ENCODE measurements at places on chromosomes 11 and 22. TPM values are rescaled to one million over a fixed set of nuclear protein-coding genes. Genes with fewer than 3 reads are reported as not detected.

Gene CACNA1I
- total RNA-seq = 0.27 TPM

- H3K4me3 ChIP-seq = no peak overlapping the region
- no peaks in the 10 kb centered on the region for H3K36me3 ChIP-seq
- peaks cover 7% of the 10 kb centered on the region for H3K27me3 ChIP-seq
These were observed 40.5 kb downstream of the OR10A6 start for GRCh38 chr11:7890417-7891172.

- DNase-seq = no peak
- peaks cover 10% of the 10 kb centered on the region for H3K27me3 ChIP-seq
- H3K4me3 ChIP-seq = no peak overlapping the region
- no peak overlapping the region for H3K27ac ChIP-seq
These were observed 54.4 kb upstream of the TSKU start for GRCh38 chr11:76728778-76729177.

- H3K27me3 ChIP-seq = no peaks in the 10 kb centered on the region
- DNase-seq = no peak
- no peak overlapping the region for H3K4me3 ChIP-seq
- peaks cover 7% of the 10 kb centered on the region for H3K36me3 ChIP-seq
- no peak overlapping the region for H3K27ac ChIP-seq
- H3K4me1 ChIP-seq = peaks cover 35% of the 10 kb centered on the region
These were observed 18.1 kb downstream of the FAM168A start for GRCh38 chr11:73579641-73580434.

GRCh38 chr11:85779956-85780640, 30.8 kb downstream of the SYTL2 start:
- no peak overlapping the region for H3K4me3 ChIP-seq
- H3K27ac ChIP-seq = no peak overlapping the region
- no peak for DNase-seq
- H3K27me3 ChIP-seq = no peaks in the 10 kb centered on the region
- peaks cover 25% of the 10 kb centered on the region for H3K4me1 ChIP-seq

GRCh38 chr22:16949561-16949960, 58.5 kb downstream of the GAB4 start:
- DNase-seq = peak; percentile 71
- H3K27ac ChIP-seq = no peak overlapping the region
- peaks cover 2% of the 10 kb centered on the region for H3K27me3 ChIP-seq
- peaks cover 14% of the 10 kb centered on the region for H3K4me1 ChIP-seq
- no peak overlapping the region for H3K4me3 ChIP-seq
- no peaks in the 10 kb centered on the region for H3K36me3 ChIP-seq

DNA sequence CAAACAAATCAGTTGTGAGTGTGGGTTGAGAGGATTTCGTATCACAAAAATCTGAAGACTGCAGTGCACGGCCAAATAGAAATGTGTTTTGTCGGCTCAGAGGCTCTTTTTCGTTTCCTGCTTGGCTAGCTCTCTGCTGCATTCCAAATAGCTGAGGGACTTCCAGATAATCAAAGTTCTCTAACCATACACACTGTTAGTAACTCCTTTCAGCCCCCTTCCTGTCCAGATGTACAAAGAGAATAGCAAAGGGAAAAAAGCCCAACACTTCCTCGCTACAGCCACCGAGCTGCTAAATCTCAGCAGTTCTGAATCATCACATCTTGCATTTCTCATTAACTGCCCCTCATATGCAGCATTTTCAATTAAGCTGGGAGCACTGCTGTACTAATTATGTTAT, 203.1 kb downstream of the TENM4 start:
- no peak overlapping the region for H3K4me3 ChIP-seq
- H3K36me3 ChIP-seq = no peaks in the 10 kb centered on the region
- H3K27me3 ChIP-seq = peaks cover 2% of the 10 kb centered on the region
- no peaks in the 10 kb centered on the region for H3K4me1 ChIP-seq

GRCh38 chr11:61948505-61948904, 1.6 kb upstream of the BEST1 start:
- no peak for DNase-seq
- H3K4me3 ChIP-seq = no peak overlapping the region
- H3K36me3 ChIP-seq = no peaks in the 10 kb centered on the region
- peaks cover 7% of the 10 kb centered on the region for H3K4me1 ChIP-seq

- H3K27me3 ChIP-seq = no peaks in the 10 kb centered on the region
- DNase-seq = peak; percentile 83
- H3K27ac ChIP-seq = no peak overlapping the region
These were observed 2.0 kb downstream of the HEPN1 start for GRCh38 chr11:124920870-124921609.

DNA sequence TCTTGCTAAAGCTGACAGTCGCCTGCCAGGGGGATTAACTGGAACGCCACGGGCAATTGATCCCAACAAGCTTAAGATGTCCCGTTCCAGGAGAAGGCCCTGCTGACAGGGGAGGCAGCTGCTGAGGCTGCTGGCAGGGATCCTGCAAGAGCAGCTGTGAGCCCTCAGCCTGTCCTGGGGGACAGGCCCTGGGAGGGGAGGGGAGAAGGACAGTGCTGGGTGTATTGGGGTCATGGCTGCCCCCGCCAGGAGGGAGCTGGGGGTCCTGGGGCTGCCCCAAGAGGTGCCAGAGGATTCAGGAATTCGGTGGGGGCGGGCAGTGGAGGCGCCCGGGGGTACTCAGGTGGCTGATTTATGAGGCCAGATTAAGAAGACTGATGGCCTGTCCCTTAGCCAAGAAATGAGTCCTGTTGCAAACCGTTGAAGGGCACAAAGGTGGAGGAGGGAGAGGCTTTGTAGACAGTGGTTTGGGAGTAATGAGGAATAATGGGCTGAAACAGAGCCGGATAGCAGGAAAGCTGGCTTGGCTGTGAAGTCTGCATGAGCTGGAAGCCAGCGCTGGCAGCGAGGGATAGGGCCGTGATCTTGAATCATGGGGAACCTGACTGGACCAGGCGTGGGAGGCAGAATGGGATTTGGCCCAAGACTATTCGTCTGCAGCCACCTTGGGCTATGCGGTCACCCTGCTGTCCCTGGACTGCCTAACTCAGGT, 133.5 kb downstream of the CACNA1I start:
- H3K27me3 ChIP-seq = no peaks in the 10 kb centered on the region
- DNase-seq = no peak
- no peak overlapping the region for H3K27ac ChIP-seq
- H3K4me3 ChIP-seq = no peak overlapping the region
- no peaks in the 10 kb centered on the region for H3K36me3 ChIP-seq

Gene MRGPRX3
- not detected for total RNA-seq

DNA sequence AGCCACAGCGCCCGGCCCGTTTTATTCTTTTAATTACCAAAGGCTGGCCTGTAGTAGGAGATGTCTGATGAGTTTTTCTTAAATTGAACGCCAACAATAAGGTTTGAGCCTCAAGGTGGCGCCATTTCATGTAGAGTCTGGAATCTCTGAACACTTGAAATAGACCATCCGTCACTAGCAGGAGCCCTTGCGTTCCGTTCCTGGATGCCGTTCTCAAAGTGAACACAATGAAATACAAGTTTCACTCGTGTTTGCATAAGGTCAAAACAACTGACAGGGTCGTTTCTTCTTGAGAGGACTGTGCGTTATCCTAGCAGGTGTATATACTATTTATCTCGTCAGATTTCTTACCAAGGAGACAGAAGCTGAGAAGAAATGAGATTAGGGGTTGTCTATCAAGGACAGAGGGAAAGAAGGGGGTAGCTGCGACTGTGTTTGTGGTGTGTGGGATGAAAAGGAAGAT, 18.7 kb upstream of the SCGB1D1 start:
- DNase-seq = peak; percentile 94
- peaks cover 14% of the 10 kb centered on the region for H3K27me3 ChIP-seq
- H3K4me3 ChIP-seq = no peak overlapping the region
- H3K36me3 ChIP-seq = no peaks in the 10 kb centered on the region

- no peak overlapping the region for H3K27ac ChIP-seq
- peaks cover 27% of the 10 kb centered on the region for H3K27me3 ChIP-seq
- H3K4me3 ChIP-seq = no peak overlapping the region
- no peak for DNase-seq
- no peaks in the 10 kb centered on the region for H3K36me3 ChIP-seq
These were observed 37.6 kb upstream of the RIC3 start for GRCh38 chr11:8206251-8207079.

Gene MAPK8IP2
- 0.15 TPM for total RNA-seq

Gene OR51B4
- total RNA-seq = not detected

- H3K4me3 ChIP-seq = no peak overlapping the region
- no peak for DNase-seq
- peaks cover 7% of the 10 kb centered on the region for H3K27me3 ChIP-seq
- H3K36me3 ChIP-seq = no peaks in the 10 kb centered on the region
These were observed 12.6 kb downstream of the IGF2 start for GRCh38 chr11:2126520-2127085.

GRCh38 chr11:61752117-61752924, at the start of gene MYRF:
Gene MYRF, plus strand, starts transcription at chr11:61752636. Its CDS starts 109 bp downstream, at chr11:61752745.
- peaks cover 29% of the 10 kb centered on the region for H3K27me3 ChIP-seq
- no peaks in the 10 kb centered on the region for H3K36me3 ChIP-seq
- H3K4me1 ChIP-seq = peaks cover 13% of the 10 kb centered on the region
- H3K4me3 ChIP-seq = peak within 1 kb of the TSS; percentile 29
- peak; percentile 49 for DNase-seq
- no peak within 1 kb of the TSS for H3K27ac ChIP-seq

Gene SNX15
- total RNA-seq = 8.9 TPM

Gene NDUFA6
- 126 TPM for total RNA-seq

Gene TRIM21
- 26.0 TPM for total RNA-seq

DNA sequence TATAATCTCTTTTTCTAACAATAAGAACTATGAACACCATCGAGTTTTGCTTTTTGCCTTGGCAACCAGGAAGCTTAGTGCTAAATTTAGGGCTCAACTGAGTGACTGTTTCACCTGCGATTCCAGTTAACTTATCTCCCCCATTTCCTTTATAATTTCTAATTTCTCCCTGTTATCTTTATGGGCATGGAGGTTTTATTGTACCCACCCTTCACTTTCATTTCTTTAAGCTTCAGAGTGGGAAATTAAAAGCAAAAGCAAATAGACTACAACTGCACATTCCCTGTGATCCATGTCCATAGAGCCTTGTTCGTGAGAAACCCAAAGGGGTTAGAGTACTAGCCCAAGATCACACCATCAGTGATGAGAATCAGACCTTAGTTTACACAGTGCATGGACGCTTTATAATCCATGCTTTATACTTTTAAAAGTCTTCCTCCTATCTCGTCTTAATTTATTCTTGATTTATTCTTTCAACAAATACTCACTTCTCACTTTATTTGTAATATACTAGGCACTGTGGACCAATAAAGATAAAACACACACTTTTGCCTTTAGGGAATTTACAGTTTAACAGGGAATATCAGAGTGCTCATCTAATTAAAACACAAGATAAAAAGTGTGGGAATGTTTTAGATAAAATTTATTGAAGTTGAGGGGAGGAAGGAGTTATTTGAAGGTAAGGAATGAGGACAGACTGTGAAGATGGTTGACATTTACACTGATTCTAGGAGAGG, 40.6 kb downstream of the ADAMTS15 start:
- no peaks in the 10 kb centered on the region for H3K36me3 ChIP-seq
- no peak for DNase-seq
- H3K27ac ChIP-seq = no peak overlapping the region
- no peak overlapping the region for H3K4me3 ChIP-seq
- no peaks in the 10 kb centered on the region for H3K4me1 ChIP-seq
- peaks cover under 1% of the 10 kb centered on the region for H3K27me3 ChIP-seq

Gene CHADL
- total RNA-seq = 0.17 TPM

- no peaks in the 10 kb centered on the region for H3K36me3 ChIP-seq
- peak; percentile 27 for DNase-seq
- no peaks in the 10 kb centered on the region for H3K4me1 ChIP-seq
- H3K27me3 ChIP-seq = no peaks in the 10 kb centered on the region
- no peak overlapping the region for H3K27ac ChIP-seq
These were observed 33.8 kb downstream of the SYT13 start for GRCh38 chr11:45252134-45252856.

DNA sequence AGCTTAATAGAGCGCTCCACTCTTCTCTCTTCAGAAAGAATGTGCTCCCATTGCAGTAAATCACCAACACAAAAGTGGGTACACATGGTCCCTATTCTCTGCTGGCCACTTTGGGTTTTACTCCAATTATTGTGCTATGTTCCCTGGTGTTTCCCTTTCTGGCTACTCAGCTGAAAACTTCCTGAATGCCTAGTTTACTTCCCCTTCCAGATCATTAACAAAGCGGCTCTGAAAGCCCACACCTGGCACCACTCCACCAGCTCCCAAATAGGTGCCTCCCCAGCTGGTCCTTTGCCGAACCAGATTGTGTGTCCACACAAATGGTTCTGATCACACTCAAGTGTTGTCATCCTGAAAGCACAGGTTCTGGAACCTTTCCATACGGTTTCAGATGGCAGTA, 443.7 kb downstream of the NTM start:
- no peak for DNase-seq
- no peaks in the 10 kb centered on the region for H3K36me3 ChIP-seq
- H3K27ac ChIP-seq = no peak overlapping the region

DNA sequence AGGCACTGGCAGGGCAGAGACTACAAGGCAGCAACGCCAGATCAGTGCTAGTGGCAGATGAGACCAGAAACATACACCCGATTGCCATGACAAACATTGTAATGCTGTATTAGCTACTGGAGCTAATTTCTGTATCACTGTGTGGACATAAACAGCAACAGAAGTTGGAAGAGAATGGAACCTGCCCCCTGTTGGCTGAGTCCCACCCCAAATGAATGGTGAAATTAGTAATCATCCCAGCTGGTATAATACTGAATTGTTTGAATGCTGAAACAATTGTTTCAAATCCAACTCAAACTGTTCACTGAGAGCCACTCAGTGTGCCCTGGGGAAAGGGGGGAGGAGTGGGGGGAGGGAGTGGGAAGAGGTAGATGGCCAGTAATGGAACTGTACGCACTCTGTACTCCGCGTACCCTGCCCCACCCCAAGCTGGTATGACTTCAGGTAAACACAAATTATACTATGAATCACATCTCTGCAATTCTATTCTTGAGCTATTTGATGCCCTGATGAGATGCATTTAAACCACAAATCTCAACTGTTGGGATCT, 11.2 kb upstream of the BIRC3 start:
- H3K27me3 ChIP-seq = no peaks in the 10 kb centered on the region
- peak overlapping the region; percentile 74 for H3K27ac ChIP-seq
- peaks cover 4% of the 10 kb centered on the region for H3K36me3 ChIP-seq
- H3K4me3 ChIP-seq = peak overlapping the region; percentile 36

DNA sequence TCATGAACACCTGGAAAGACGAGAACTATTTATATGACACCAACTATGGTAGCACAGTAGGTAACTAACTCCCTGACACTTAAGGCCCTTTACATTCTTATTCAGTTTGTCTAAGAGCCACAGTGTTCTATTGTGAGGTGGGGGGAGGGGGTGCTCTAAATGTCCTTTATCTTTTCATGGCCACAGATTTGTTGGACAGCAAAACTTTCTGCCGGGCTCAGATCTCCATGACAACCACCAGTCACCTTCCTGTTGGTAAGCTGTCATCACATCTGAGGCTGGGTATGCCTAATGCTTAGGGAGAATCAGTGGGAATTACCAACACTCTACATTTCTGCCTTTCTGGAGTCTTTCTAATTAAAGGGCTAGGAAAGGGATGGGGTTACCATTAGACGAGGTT, 30.7 kb downstream of the EHF start:
- peaks cover 43% of the 10 kb centered on the region for H3K4me1 ChIP-seq
- H3K27me3 ChIP-seq = peaks cover 26% of the 10 kb centered on the region

GRCh38 chr11:126823274-126823673, 177.3 kb downstream of the KIRREL3 start:
- DNase-seq = no peak
- H3K36me3 ChIP-seq = no peaks in the 10 kb centered on the region
- peaks cover 5% of the 10 kb centered on the region for H3K27me3 ChIP-seq
- no peaks in the 10 kb centered on the region for H3K4me1 ChIP-seq
- H3K4me3 ChIP-seq = no peak overlapping the region

Gene CCDC89
- not detected for total RNA-seq

Gene ZNF215
- 0.99 TPM for total RNA-seq

Measured in activated naive CD4-positive, alpha-beta T cell treated with anti-CD3 and anti-CD28 coated beads for 36 hours (primary cell).